A549 treated with Mapracorat at 1 μM for 4 hours (cell line): ENCODE measurements at places on chromosomes 3 and 15. TPM values are rescaled to one million over a fixed set of nuclear protein-coding genes. Genes with fewer than 3 reads are reported as not detected.

The TMOD2 gene
- total RNA-seq: 1.1 to 2.7 TPM (median 2.0 TPM) in 5 replicates

The FAM107A gene
- total RNA-seq: 0.11 to 0.24 TPM (median 0.20 TPM) in 5 replicates

The GOLIM4 gene
- total RNA-seq: 15.5 to 19.6 TPM (median 19.1 TPM) in 5 replicates

The FANCI gene
- total RNA-seq: 49.2 to 65.0 TPM (median 59.5 TPM) in 5 replicates

The RTP4 gene
- not detected in 5 replicates for total RNA-seq

The EXD1 gene
- total RNA-seq: not detected in 5 replicates

The LZTFL1 gene
- 12.7 to 18.3 TPM (median 17.5 TPM) in 5 replicates for total RNA-seq

The CP gene
- 4.5 to 7.7 TPM (median 5.5 TPM) in 5 replicates for total RNA-seq

The BMF gene
- total RNA-seq: 0.97 to 1.5 TPM (median 1.1 TPM) in 5 replicates

The NR2E3 gene
- total RNA-seq: 0.08 to 0.31 TPM (median 0.25 TPM) in 5 replicates

The SLC12A1 gene
- total RNA-seq: not detected in 5 replicates

The STRA6 gene
- total RNA-seq: 52.1 to 86.8 TPM (median 69.6 TPM) in 5 replicates

The KY gene
- total RNA-seq: 0.07 to 0.14 TPM (median 0.08 TPM) in 4 of 5 replicates, not detected in the other

The PTH1R gene
- 1.1 to 1.8 TPM (median 1.4 TPM) in 5 replicates for total RNA-seq

The NXPE3 gene
- 18.7 to 25.5 TPM (median 21.0 TPM) in 5 replicates for total RNA-seq

The ALDH1L1 gene
- total RNA-seq: 0.14 to 0.76 TPM (median 0.39 TPM) in 5 replicates

The LRRC49 gene
- 4.3 to 7.1 TPM (median 5.4 TPM) in 5 replicates for total RNA-seq

The LRRC34 gene
- total RNA-seq: not detected in 5 replicates

The CHL1 gene
- total RNA-seq: not detected in 5 replicates

The ANP32A gene
- 249 to 305 TPM (median 261 TPM) in 5 replicates for total RNA-seq

The KLHL40 gene
- not detected in 5 replicates for total RNA-seq

The HIGD2B gene
- total RNA-seq: not detected in 5 replicates

The ITGB5 gene
- 400 to 466 TPM (median 456 TPM) in 5 replicates for total RNA-seq
